ENCODE measurements at places on chromosomes 16 and 17.
A peak's percentile ranks its signal among the peaks of the same experiment; 100 is the strongest.

GRCh38 chr17:36127911-36128310, 24.3 kb downstream of the CCL4 start:
- DNase-seq, result no peak

- DNase-seq, result no peak
Observed at GRCh38 chr16:57485091-57485915, 990 bp downstream of the DOK4 start.

GRCh38 chr16:75565640-75566039, 539 bp upstream of the GABARAPL2 start:
- DNase-seq, result no peak

DNA sequence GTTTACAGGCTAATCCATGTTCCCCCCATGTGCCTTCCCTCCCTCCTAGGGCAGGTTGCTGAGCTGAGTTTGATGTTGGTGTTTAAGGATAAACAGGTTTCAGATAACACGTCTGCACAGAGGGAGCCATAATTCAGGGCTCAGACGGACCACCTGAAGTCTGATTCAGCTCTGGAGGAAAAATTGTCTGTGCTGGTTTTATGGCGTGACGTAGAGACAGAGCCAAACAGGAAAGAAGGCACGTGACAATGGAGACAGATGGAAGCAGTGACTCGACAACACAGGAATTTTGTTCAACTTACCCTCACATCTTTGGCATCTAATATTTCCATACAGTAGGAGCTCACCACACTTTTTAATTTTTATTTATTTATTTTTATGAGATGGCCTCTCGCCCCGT, 10.7 kb upstream of the USP10 start:
- DNase-seq, result no peak

DNA sequence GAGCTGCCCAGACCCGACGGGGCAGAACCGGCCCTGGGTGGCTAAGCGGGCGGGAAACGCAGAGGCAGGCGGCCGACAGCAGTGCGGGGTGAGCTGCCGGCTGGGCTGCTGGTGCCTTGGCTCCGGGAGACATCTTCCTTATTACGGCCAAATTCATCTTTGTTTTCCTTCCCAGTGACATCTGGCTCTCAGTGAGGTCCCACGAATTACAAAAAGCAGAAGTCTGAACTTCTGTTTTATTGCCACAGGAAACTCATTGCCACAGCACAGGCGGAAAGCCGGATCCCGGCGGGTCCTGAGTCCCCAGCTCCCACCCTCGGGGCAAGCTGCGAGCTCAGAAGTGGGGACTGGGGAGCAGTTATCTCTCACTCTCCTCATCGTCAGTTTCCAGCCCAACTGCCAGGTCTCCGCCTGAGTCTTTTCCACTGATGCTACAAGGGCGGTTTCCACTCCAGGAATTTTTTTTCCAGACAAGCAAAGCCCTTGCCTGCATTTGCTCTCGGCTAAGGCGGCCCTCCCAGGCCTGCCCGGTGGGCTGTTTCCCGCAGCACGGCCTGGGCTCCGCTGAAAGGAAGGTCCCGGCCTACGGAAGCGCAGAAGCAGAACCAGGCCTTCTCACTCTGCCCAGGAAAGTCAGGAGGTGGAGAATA, 40.3 kb downstream of the CBFA2T3 start:
- no peak for DNase-seq

GRCh38 chr17:2563061-2563460, 30.4 kb upstream of the PAFAH1B1 start:
- no peak for DNase-seq

- DNase-seq, result no peak
Observed at GRCh38 chr17:29291163-29291752, 2.7 kb downstream of the NUFIP2 start.

- DNase-seq, result no peak
Observed at GRCh38 chr17:10394201-10394887, 21.5 kb upstream of the MYH13 start.

- no peak for DNase-seq
Observed at GRCh38 chr16:83206426-83206825, 579.7 kb downstream of the CDH13 start.

- DNase-seq, result no peak
Observed at GRCh38 chr17:81961087-81961511, at the start of gene NOTUM. NOTUM (minus strand) TSS chr17:81961187; CDS start chr17:81960909, 278 bp downstream.

DNA sequence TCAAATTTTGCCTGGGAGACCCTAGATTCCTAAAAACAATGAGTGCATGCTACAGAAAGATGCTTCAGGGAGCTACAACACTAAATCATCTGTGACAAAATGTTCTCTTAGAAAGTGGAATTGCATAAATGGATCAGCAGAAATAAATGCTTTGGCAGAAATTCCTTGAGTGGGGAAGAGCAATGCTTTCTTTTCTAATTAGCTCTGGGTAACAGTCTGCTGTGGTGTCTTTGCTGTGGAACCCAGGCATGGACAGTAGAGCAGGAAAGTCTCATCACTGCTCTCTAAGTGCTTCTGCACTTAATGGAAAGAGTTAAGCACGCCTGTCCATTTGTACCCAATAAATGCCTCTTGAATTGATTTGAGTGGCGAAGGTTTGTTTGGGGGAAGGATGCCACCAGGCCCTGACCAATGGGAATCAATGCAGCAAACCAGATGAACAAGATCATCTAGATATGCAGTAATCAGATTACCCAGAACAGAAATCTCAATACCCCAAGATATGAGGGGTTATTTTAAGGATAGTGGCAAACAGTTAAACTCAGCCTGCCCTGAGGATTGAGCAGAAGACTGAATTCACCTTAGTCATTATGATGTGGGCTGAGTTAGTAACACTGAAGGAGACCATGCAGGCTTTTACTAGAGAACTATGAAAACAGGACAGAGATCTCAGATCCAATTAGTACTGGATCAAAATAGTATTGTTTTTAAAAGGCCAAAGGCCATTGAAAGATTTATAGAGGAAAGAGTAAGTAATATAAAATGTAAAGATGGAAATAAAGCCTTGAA, 13.6 kb downstream of the HLF start:
- no peak for DNase-seq

- no peak for DNase-seq
Observed at GRCh38 chr17:82228842-82229697, at the start of gene SLC16A3. SLC16A3 (plus strand) TSS chr17:82229042; CDS start chr17:82236009, 6,967 bp downstream.

GRCh38 chr17:34259146-34259545, 4.1 kb downstream of the CCL2 start:
- DNase-seq, result no peak

DNA sequence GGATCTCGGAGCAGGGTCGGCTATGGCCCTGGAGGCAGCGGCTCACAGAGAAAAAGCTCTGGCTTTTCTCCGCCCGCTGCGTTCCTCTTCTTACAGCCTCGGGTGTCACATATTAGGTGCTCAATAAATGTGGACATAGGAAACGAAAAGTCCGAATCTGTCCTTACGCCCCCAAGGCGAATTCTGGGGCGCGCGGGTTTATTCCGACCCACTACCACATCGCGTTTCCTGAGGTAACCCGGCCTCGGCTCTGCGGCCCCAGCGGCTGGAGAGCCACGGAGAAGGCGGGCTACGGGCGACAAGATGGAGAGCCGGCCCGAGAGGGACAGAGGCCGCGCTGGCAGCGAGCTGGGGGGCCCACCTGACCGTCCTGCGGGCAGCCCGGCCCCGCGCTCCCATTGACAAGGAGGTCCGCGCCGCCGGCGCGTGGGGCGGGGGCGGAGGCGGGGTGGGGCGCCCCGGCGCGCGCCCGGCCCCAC, 573 bp upstream of the GNAO1 start:
- DNase-seq, result no peak

- DNase-seq, result no peak
Observed at GRCh38 chr17:46120537-46120936, 72.7 kb downstream of the KANSL1 start.

- no peak for DNase-seq
Observed at GRCh38 chr16:2511128-2511800, 2.5 kb upstream of the ATP6V0C start.

DNA sequence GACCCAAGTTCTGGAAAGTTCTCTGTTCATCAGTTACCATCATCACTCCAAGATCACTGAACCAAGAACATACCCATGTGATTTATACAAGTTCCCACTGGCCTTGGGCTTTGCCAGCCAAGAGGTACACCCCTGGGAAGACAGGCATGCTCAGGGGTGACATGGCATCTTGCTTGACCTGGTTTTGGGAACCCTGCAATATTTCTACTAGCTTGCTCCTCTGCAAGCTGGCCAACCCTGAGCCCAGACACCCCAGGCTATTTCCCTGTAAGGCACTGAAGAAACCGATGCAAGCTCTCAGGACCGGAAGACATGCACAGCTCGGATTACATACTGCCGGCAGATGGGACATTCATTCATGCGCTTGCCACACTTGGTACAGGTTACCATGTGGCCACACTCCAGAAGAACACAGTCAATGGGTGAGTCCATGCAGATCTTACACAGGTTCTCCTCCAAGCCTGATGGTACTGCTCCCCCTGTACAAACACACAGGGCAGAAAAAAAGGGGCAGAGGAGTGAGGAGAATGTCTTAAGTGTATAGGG, 31.4 kb downstream of the LIG3 start:
- DNase-seq, result no peak

- DNase-seq, result no peak
Observed at GRCh38 chr17:29157310-29157709, 22.9 kb downstream of the MYO18A start.

DNA sequence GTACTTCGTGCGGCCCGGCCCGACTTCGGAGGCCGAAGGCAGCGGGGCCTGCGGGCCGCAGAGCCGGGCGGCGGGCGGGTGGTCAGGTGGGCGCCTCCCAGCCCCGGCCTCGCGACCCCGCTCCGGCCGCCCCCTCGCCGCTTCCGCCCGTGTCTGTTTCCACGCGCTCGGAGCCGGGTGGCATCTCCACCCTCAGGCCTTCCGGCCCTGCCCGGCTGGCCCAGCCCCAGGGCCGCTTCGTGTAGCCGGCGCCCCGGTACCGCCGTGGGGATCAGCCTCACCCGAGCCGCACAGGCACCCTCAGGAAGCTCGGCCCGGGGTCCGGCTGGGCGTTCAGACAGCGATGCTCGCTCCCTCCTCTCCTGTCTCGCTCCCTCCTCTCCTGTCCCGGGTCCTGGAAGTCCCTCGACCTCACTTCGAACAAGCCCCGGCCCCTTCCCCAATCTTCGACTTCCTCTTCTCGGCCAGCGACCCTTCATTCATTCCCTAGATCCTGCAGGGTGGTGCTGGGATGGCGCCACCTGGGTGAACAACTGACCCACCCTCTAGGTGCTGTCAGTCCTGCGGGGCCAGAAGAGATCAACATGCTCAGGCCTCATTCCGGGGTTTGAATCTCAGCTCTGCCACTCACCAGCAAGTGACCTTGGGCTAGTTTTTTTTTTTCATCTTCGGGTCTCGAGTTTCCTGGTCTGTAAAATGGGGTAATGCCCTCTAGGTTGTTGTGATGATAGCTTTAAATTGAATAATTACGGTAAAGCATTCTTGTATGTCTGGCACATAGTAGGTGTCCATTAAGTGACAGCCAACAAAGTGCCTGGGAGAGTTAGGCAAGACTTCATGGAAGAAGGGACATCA, 610 bp downstream of the VPS4A start:
- DNase-seq, result peak; percentile 4

GRCh38 chr16:4214215-4214621, 27.7 kb downstream of the SRL start:
- no peak for DNase-seq

GRCh38 chr17:77491921-77492445, 351.2 kb downstream of the SEC14L1 start:
- DNase-seq, result no peak

- DNase-seq, result no peak
Observed at GRCh38 chr16:30876867-30877266, 17.0 kb downstream of the BCL7C start.

- no peak for DNase-seq
Observed at GRCh38 chr17:16477255-16477654, 14.7 kb downstream of the LRRC75A start.

- DNase-seq, result no peak
Observed at GRCh38 chr17:42422958-42423712, at the start of gene CAVIN1. CAVIN1 (minus strand) TSS chr17:42423256; CDS start chr17:42423097, 159 bp downstream.

GRCh38 chr17:74961657-74962350, 10.8 kb downstream of the HID1 start:
- peak; percentile 81 for DNase-seq

DNA sequence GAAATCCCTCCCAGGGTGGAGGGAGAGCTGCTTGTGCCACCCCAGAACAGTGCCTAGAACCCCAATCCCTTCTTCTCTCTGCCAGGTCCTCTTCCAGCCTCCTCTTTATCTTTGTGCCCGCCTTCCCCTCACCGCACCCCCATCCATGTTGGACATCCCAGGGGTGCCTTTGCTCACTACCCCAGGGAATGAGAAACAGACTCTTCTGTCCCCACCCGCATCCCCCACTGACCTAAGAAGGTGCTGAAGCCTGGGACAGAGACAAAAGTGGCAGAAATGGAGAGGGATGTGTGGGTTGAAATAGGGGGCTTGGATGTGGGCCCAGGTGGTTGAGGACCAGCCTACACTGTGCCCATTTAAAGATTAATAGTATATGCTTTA, 17.0 kb downstream of the ALOX15B start:
- no peak for DNase-seq

DNA sequence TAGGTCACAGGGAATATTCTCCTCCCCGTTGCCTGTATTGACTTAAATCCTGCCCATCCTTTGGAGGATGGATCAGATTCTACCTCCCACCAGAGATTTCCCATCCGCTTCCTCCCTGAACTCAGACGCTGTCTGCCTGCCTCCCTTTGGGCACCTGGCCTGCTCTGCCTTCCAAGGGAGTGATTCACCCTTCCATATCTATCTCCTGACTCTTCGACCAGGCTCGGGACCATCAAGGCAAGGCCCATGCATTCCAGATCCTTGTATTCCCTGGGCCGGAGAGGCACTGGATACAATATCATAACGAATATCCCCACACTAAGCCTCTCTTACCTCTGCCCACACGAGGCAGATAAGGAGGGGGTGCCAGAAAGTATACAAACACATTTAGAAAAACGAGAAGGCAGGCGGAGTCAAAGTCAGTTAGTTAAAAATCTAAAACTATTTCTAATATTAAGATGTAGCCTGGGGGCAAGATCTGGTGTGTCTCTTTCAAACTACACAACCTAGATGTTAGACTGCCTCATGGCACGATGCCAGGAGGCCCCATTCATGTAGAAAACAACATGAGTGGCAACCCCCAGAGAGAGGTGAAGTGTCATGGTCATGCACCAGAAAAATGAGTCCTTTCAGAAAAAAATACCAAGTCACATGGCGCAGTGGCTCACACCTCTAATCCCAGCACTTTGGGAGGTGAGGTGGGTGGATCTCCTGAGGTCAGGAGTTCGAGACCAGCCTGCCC, 9.2 kb downstream of the PMP22 start:
- no peak for DNase-seq

DNA sequence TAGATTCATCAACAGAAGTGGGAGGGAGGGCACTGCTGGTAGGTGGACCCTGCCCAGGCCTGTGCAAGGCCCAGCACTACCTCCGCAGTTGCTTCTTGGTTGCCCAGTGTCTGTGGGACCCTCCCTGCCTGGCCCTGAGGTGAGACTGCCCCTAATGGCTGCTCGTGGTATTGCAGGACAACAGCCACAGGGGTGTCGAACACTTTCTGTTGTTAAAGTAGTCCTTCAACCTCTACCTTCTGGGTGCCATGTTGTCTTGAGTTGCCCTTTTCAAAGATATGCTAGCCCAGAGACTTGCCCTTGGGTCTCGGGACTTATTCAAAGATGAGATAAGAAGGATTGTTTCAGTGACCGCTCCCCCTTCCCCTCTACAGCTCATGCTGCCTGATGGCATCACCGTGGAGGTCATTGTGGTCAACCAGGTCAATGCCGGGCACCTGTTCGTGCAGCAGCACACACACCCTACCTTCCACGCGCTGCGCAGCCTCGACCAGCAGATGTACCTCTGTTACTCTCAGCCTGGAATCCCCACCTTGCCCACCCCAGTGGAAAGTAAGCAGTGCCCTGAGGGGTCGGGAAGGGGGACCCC, 29.1 kb downstream of the AKAP1 start:
- DNase-seq, result peak; percentile 58

- DNase-seq, result no peak
Observed at GRCh38 chr17:46815474-46816353, 2.8 kb downstream of the WNT3 start.
